ENCODE measurements at places on chromosomes 2 and 18.

- DNase-seq, result no peak
Observed at GRCh38 chr2:240455647-240456446, 20.4 kb downstream of the GPC1 start.

DNA sequence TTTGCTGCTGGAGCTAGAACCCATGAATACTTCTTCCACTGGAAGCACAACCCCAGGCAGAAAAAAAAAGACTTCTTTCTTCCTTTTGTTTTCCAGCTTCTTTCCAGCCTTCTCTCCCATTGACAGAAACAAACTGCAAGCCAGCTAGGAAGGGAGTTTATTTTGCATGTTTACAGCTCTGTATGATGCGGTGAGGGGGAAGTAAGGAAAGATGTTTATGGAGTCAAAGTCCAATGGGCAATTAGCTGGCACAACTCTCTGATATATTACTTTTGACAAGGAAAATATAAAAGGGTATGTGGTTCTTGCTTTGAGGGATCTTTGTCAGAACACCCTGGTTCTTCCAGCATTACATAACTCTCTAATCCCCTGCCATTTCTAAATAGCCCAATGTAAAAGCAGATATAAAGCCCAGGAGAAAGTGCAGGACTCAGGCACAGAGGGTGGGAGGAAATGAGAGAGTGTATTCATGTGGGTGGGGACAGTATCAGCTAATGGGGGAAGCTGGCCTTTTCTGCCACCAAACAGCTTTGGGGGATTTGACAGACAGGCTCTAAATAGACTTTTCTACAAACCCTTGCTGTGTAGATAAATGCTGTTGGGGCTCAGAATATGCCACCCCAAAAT is 9.3 kb upstream of the NMS start:
- no peak for DNase-seq

DNA sequence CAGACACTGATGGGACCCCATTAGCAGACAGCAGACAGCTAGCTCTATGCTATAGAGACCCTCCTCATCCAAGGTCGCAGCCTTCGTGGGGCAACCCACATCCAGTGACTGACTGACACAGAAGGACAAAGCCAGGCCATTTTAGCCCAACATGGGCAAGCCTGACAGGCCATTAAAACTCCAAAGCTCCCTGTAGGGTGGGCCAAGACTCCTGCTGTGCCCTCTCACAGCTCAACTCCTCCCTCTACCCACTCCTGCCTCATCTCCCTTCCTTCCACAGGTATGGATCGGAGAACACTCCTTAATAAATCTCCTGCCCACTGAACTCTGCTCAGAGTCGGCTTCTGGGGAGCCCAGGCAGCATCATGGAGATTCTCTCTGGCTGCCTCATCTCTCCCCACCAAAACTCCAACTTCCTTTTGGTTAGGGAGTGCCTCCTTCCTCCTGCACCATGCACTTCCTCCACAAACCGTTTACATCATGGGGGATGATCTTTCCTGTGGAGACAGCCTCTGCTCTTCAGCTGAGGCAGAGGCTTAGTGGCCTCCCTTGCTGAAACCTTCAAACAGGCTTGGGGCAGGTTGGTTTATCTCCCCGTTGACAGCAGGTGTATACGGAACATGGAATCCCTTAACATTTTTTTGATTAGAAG is 86.5 kb downstream of the ACTR3 start:
- no peak for DNase-seq

- no peak for DNase-seq
Observed at GRCh38 chr2:80706951-80707350, 402.4 kb upstream of the LRRTM1 start.

- no peak for DNase-seq
Observed at GRCh38 chr2:188966079-188966571, 8.0 kb upstream of the COL3A1 start.

DNA sequence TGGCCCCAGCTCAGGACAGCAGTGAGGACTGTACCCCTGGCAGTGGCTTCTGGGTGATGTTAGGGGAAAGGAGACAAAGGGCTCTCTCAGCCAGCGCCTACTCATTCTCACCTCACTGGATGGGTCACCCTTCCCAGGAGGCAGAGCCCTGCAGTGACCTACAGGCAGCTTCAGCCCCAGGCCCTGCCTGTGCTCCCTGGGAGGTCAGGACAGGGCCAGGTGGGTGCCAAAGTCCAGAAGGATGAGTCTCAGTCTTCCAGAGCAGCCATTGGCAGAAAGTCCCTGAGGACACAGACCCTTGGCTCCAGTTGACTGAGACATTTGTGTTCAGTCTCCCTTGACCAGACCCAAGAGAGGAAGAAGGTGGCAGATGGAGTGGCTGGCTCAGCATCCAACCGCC is 75.1 kb downstream of the TEX51 start:
- DNase-seq, result no peak

- no peak for DNase-seq
Observed at GRCh38 chr2:121478996-121479745, 51.5 kb upstream of the RNU4ATAC start.

GRCh38 chr2:231926180-231926741 is at the start of gene NPPC:
Gene NPPC (minus strand): TSS chr2:231926396. CDS start chr2:231926249, 147 bp downstream.
- DNase-seq, result peak; percentile 19

- DNase-seq, result no peak
Observed at GRCh38 chr2:108940156-108940555, 48.9 kb downstream of the EDAR start.

GRCh38 chr2:105857076-105857740 is 112.5 kb downstream of the NCK2 start:
- DNase-seq, result no peak

- no peak for DNase-seq
Observed at GRCh38 chr2:122070241-122070731, 314.8 kb downstream of the TSN start.

GRCh38 chr2:105432749-105433148 is 33.9 kb upstream of the FHL2 start:
- no peak for DNase-seq

DNA sequence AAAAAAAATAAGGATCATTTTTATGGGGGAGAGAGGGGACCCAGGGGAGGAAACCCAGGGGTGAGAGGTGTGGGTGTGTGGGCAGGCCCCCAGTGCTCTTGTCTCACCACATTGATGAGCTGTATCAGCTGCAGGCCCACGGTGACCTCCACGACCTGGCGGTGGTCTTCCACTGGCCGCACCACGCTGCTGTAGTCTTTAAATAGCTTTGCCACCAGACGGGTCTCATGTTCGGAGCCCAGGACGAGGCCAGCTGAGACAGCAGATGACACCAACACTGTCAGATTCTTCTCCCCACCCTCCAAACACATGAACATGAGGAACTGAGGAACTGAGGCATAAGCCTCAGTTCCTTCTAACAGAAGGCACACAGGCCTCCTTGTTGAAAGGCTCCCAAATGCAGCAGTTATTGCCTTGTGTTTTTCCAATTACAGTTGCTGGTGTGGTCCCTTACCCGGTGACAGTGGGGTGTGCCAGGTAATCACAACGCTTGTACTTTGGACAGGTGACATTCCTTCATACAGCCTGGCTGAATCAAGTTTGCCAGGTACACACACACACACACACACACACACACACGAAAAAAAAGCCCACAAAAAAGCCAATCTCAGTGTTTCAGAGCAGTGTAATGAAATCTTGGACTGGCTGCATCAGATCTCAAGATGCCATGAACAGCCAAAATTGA is 4.7 kb downstream of the CHRNA1 start:
- DNase-seq, result no peak

DNA sequence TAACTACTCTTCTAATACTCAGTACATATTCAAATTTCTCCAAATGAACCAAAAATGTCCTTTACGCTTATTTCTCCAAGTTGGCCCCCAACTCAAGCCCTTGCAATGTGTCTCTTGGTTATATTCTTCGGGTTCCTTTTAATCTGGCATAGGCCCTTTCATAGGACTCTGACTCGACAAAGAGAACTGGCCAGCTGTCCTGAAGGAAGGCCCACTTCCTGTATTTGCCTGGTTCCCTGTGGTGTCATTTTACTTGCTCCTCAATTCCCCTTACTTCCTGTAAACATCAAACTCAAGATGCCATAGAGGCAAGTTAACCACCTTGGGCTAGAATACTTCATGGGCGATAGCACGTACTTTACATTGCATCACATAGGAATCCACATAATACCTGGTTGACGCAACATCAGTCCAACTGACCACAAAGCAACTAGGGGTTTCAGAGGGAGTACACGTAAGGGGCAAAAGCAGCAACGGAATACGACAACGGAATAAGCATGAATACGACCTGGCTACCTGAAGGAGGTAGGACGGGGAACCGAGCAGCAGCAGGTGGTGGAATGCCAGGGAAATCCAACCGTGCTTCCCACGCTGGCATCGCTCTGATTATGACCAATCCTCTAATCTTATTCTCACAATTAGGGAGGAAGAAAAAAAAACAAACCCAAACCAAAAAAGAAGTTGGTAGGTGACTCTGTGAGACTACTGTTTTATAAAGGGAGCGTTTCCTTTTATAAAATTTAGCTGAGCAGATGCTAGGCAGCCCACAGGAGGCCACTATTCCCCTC is 823 bp upstream of the GORASP2 start:
- DNase-seq, result no peak

GRCh38 chr2:189192766-189193165 is 13.2 kb upstream of the COL5A2 start:
- no peak for DNase-seq

DNA sequence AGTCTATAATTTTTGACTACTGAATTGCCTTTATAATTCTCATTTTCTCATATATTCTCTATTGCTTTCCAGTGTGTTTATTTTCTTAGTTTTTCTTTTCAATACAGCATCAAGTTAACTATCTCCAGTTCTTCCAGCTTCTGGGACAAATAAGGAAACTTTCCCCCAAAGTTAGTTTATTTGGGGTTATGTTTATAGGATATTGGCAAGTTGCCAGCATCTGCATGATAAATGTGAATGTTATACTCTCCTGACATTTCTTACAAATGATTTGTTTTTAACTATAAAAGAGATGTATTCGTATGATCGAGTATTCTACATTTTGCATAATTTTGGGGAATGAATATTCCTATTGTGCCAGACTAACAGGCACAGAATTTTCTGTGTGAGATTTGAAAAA is 140.6 kb upstream of the KCNJ3 start:
- DNase-seq, result no peak

DNA sequence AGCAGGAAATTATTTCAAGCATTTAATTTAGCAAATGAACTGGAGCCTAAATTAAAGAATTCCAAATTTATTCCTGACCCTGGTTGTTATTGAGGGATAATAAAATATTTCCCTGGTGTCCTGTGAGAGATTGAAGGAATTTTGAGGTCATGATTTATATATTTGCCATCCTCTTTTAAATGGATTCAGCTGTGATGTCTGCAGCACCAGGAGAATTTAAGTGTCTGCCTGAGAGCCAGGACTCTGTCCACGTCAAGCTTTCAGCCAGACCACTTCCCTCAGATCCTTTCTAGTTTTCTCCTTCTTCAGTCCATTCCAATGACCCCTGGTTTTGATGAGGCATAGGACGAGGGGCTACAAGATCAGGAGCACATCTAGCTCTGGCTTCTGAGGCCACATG is 59.9 kb downstream of the INO80C start:
- DNase-seq, result no peak

DNA sequence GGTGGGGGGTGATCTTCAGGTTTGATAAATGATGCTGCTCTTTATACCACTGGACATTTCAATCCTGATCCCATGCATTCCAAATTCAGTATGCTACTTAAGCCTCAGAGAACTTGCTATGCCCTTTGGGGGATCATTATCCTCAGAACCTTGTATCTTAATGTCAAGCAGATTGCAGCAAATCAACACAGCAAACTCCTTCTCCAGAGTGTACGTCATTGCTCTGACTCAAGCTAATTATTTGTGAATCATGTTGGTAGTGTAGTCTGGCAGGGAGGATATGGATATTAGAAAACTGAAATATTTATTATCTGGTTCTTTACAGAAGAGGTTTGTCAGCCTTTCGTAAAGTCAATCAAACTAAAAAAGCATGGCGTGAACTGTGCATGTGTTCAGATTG is 562.5 kb upstream of the FAM98A start:
- DNase-seq, result no peak

GRCh38 chr18:74128159-74128558 is 19.5 kb downstream of the FBXO15 start:
- DNase-seq, result no peak

DNA sequence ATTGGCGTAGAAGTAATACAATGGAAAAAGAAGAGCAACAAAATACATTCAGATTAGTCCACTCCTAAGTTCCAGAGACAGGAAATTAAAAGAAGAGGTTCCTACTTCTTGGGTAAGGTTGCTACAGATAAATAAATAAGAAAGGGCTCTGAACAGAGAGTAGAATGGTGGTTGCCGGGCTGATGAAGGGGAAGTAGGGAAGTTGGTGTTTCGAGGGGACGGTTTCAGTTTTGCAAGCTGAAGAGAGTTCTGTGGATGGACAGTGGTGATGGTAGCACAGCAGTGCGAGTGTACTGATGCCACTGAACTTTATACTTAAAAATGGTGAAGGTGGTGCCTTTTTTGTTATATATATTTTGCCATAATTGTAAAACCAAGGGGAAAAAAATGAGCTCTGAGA is 48.2 kb downstream of the CABYR start:
- no peak for DNase-seq

- DNase-seq, result no peak
Observed at GRCh38 chr2:96120991-96121390, 4.6 kb upstream of the ADRA2B start.

All from T follicular helper cell (primary cell).